ENCODE measurements at places on chromosomes 16 and 17. TPM values are rescaled to one million over a fixed set of nuclear protein-coding genes. Genes with fewer than 3 reads are reported as not detected.

CLEC18C gene
- 0.28 TPM for total RNA-seq

CD300LB gene
- 0.62 TPM for total RNA-seq

HOXB7 gene
- total RNA-seq, result 11.1 TPM

GRCh38 chr17:61410141-61411010 lies 10.7 kb downstream of the TBX2 start:
- peak; percentile 91 for DNase-seq

GRCh38 chr16:12350945-12351344 lies 374.4 kb downstream of the SNX29 start:
- DNase-seq, result no peak

DNA sequence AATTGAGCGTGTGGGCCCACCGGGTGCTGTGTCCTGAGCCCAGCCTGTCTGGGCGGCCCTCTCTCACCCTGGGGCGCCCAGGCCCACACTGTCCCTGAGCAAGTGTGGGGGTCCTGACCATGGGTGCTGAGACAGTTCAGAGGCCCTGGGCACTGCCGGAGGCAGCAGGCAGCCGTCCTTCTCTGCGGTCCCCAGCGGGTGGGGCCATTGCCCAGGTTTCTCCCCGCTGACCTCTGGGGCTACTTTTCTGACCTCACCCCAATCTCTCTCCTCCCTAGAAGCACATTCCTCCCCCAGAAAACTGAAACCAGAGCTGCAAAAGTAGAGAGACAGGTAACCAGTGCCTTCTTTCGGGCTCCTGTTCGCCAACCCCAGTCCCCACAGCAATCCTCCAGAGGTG lies 36.0 kb upstream of the PVALEF start:
- no peak for DNase-seq
